ENCODE measurements at places on chromosomes 6 and 20. TPM values are rescaled to one million over a fixed set of nuclear protein-coding genes. Genes with fewer than 3 reads are reported as not detected.

The HS3ST5 gene
- 0.09 TPM for total RNA-seq

The ANKRD66 gene
- not detected for total RNA-seq

The PLG gene
- 2.9 TPM for total RNA-seq

DNA sequence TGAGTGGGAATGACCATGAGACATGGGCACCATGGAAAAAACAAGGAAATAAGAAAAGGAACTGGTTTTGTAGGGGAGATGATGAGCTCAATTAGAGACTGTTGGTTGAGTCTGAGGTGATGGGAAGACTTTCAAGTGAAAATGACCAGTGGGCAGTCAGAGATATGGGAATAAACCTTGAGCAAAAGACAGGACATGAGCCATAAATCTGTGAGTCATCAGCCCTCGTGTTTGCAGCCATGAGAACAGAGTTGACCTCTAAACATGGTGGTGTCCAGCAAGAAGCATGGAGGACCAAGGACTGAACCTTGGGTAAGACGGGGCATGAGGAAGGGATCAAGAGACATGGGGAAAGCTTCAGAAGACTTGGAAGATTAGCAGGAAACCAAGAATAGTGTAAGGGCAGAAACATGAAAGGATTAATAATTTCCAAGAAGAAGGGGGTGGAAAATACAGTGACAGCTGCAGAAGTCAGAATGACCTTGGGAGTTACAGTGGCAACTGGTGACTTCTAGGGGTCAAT is 280.6 kb upstream of the PRDM1 start:
- no peak for DNase-seq

DNA sequence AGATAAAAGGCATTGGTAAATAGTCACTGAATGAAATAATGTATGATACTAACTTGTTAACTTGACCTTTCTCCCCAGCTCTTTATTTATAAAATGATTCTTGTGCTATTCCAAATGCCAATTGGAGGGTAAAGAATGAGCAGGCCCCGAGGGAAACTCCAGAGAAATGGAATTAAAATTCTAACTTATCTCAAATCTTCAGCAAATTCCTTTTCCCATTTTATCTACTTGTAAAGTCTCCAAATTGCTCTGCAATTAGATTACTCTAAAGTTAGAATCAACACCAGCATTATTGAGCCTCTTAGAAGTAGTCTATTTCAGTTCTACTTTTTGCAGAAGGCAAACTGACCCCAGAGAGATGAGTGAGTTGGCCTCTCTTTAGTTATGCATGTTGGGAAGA is 165.9 kb upstream of the PREP start:
- peak; percentile 22 for DNase-seq
